ENCODE measurements at places on chromosomes 5 and 9. TPM values are rescaled to one million over a fixed set of nuclear protein-coding genes. Genes with fewer than 3 reads are reported as not detected.
A peak's percentile ranks its signal among the peaks of the same experiment; 100 is the strongest.

KIF20A gene
- 6.5 TPM for total RNA-seq

NR2F1 gene
- 2.7 TPM for total RNA-seq

SLC27A4 gene
- total RNA-seq = 58.2 TPM

GRCh38 chr5:166436872-166437271, 1854.6 kb upstream of the WWC1 start:
- no peak for DNase-seq

DNA sequence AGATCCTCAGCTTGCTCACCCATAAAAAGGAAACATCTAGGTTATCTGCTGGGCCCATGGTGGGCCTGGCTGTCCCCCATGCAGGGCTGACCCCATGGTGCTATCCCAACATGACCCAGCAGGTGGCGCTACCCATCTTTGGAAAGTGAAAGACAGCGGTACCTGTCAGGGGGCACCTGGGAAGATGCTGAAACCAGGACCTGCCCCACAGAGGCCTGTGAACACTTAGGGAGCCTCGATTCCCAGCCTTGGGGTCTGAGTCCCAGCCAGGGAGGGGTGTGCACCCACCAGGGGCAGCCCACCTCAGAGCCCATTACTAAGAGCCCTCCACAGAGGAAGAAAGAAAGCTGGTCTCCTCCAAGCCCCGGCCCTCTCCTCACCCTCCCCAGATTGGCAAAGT, 46.6 kb upstream of the IPPK start:
- peak; percentile 28 for DNase-seq

DNA sequence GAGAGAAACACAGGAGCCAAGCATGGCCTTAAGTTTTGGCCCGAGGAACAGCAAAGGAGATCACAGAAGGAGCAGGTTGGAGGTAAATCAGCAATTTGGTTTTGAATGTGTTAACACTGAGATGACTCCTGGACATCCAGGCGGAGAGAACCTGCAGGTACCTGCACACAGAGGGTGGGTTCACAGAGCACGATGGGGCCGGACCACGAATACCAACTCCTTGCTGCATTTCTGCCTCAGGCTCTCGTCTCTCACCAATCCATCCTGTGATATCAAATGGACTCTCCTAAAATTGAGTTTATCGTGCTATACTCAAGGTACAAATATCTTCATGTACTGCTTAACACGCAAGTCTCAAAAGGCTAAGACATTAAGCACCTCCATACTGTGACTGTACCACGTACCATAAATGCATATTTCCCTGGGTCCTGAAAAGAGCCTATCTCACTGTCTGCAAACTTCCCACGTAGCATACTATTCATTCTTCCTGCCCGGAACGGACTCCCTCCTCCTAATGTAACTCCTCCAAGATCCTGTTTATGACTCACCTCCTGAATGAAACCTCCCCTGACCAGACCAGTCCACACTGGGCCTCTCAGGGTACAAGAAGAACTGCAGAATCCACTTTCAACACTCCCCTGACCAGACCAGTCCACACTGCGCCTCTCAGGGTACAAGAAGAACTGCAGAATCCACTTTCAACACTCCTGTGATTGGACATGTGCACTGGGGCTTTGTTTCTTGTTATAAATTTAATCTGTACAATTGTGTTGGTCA, 380.8 kb upstream of the RFX3 start:
- DNase-seq = no peak

- no peak for DNase-seq
Measured at GRCh38 chr9:96720435-96720834, 57.5 kb downstream of the ZNF510 start.

GRCh38 chr9:6929441-6930215, 171.9 kb downstream of the KDM4C start:
- no peak for DNase-seq

DNA sequence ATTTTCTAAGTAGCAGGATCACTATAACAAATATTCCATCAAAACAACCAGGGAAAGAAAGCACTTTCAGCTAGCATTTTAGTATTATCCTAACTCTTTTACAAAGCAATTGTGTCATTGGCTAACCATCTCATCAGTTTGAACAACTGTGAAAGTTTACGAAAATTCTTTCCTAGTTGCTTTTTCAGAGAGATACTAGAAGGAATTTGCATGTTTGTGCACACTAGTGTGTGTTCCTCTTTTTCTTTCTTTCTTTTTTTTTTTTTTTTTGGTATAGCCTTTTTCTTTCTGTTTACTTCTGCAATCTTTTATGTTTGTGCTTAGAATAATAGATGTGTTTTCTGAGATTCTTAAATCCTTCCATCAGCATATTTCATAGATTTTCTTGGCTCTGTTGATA, 124.7 kb upstream of the SEMA6A start:
- no peak for DNase-seq

DNA sequence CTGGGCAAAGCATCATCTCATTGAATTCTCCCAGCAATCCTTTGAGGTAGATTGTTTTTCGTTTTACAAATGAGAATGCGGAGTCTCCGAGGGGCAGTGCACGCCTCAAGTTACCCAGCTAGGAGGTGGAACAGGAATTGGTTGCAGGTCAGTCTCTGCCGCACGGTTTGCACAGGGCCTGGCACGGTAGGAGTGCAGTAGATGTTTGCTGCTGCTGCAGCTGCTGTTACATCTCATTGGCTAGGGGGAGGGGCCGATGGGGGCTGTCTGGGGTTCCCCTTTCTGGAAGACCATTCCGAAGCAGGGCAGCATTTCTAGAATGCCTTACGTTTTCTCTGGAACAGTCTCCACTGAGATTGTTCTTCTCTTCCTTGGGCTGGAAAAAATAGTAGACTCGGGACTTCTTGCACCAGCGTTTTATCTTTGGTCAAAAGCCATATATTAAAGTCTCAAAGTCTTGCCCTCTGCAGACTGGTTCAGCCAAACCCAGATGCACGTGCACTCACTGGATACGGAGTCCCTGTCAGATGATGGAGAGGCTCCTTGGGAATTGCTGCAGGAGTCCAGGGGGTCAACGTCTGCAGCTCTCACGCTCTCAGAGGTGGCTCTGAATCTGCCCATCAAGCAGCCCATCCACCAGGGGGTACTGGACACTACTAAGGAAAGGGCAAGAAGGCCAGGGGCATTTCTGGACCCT, 1.2 kb downstream of the USP20 start:
- DNase-seq = peak; percentile 36

DNA sequence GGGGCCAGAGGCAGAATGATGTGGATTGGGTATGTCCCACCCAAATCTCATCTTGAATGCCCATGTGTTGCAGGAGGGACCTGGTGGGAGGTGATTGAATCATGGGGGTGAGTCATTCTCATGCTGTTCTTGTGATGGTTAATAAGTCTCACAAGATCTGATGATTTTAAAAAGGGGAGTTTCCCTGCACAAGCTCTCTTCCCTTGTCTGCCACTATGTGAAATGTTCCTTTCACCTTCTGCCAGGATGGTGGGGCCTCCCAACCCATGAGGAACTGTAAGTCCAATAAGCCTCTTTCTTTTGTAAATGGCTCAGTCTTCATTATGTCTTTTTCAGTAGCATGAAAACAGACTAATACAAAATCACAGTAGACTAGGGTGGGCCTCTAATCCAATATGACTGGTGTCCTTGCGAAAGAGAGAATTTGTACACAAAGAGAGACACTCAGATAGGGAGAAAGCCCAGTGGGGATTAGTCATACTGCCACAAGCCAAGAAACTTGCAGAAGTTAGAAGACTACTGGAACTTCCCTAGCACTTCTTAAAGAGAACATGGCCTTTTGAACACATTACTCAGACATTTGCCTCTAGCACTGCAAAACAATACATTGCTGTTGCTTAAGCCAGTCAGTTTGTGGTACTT, 68.4 kb downstream of the ANXA1 start:
- no peak for DNase-seq

- no peak for DNase-seq
Measured at GRCh38 chr9:134360180-134360759, 34.0 kb downstream of the RXRA start.

DNA sequence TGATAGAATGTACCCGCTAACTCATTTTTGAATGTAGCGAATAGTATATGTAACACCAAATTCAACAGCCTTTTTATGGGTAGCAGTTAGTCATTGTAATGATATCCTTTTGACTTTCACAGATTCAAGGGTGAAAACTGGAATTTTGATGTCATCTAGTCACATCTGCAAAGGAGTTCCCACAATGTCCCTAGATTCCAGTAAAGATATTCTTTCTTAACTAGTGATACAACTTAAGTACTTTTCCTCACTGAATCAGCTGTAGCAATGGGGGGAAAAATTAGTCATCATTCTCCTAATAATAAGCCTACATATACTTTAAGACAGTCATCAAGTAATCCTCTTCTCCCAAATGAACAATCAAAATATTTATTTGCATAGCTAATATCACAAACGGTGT, 11.5 kb upstream of the SSBP2 start:
- no peak for DNase-seq

DNA sequence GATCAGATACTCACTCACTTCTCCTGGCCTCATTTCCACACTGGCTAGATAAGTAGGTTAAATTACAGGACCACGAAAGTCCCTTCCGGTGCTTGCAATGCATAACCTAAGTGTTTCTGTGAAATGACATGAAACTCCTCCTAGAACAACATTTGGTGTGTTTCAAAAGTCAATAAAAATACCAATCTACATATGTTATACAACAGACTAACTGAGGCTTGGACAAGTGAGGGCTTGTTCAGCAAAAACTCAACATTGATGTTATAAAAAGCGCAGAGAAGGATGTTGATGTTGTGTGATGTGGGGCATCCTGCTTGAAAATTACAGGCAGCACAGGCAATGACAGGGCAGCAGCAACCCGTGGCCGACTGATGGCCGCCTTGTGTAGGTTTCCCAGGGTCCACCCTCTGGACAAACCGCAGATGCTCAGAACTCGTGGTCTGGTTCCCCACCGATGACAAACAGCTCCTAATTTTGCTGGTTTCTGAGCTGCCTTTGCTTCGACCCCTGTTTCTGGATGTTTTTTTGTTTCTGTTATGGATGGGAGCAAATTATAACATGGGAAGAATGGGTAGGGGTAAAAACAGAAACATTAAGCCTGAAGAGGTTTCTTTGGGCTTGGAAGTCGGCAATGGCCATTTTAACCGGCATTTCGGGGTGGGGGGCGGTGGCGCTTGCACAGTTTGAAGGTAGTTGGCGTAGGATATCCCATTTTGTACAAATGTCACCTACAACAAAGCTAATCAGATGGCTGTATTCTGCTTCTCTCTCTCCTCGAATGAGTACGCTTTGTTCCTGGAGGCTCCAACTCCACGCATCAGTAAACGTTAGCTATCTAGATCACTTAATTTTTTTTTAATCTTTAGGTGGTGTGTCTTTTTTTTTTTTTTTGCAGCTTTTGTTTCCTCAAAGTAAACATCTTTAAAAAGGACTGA, 116.1 kb downstream of the PDZD2 start:
- no peak for DNase-seq

- no peak for DNase-seq
Measured at GRCh38 chr5:168291964-168292785, 730 bp downstream of the WWC1 start.
